ENCODE measurements at places on chromosomes 13 and 19.
A peak's percentile ranks its signal among the peaks of the same experiment; 100 is the strongest.

- DNase-seq, result no peak
Measured at GRCh38 chr13:72390909-72391308, 336.5 kb downstream of the MZT1 start.

DNA sequence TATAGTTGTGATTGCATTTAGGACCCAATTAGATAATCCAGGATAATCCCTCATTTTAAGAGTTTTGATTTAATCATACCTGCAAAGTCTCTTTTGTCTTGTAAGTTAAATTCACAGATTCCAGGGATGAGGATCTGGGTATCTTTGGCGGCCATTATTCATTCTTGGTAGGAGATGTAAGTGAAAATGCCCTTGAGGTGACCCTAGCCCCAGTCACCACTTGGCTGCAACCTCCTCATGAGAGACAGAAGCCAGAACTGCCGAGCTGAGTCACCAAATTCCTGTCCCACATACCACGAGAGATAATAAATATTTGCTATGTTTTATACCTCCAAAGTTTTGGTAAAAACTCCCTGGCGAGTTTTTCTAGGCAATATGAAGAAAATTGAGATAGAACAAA, 389.4 kb downstream of the RFC3 start:
- DNase-seq, result no peak

DNA sequence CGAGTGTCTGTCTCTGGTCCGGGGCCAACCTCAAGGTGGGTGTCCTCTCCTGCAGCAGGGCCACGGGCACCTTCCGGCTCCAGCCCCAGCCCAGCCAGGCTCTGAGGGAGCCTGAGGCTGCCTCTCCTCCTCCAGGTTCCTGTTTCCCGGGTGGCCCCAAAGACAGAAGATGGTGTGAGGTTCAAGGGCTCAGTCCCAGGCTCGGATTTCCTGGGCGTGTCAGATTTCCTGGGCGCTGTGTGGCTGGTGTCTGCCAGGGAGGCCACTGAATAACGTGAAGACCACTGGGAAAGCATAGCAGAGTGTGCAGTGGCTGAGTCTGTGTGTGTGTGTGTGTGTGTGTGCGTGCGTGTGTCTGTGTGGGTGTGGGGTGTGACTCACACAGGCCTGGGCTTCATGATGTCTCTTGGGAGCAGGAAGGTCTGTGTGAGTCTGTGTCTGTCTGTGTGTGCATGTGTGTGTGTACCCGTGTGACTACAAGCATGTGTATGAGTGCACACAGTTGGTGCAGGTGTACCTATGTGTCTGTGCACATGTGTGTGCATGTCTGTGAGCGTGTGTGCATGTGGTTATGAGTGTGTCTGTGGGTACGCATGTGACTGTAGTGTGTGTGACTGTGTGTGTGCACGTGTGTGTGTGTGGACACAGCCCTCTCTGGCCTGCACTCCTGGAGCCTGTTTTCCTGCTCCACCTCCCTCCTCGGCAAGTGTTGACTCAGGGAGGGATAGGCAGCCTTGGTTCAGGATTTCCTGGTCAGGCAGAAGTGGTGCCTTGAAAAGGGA, 28.3 kb downstream of the CEBPA start:
- DNase-seq, result no peak

- no peak for DNase-seq
Measured at GRCh38 chr13:75129331-75129730, 352.6 kb downstream of the TBC1D4 start.

DNA sequence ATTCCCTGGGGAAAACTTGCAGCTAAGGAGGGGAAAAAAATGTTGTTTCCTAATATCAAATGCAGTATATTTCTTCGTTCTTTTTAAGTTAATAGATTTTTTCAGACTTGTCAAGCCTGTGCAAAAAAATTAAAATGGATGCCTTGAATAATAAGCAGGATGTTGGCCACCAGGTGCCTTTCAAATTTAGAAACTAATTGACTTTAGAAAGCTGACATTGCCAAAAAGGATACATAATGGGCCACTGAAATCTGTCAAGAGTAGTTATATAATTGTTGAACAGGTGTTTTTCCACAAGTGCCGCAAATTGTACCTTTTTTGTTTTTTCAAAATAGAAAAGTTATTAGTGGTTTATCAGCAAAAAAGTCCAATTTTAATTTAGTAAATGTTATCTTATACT, 33.6 kb downstream of the TNFSF11 start:
- DNase-seq, result no peak

DNA sequence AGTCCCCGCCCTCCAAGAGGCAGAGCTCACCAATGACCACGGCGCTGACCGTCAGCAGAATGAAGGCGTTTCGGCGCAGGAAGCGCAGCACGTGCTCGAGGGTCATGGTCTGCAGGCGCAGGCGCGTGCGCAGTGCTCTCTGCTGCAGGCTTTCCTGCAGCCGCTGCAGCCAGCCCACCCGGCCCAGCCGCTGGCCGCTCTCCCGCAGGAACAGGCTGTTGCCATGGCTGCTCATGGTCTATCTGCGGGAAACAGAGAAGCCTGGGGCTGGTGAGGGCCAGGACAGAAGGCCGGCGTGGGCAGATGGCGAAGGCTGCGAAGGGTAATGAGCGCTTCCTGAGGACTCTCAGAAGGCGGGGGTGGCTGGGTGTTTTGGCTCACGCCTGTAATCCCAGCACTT, 7.0 kb downstream of the SLC1A6 start:
- DNase-seq, result no peak

GRCh38 chr13:61410669-61411297, 4.9 kb downstream of the PCDH20 start:
- no peak for DNase-seq

GRCh38 chr13:77056382-77056781, 29.4 kb upstream of the FBXL3 start:
- no peak for DNase-seq

DNA sequence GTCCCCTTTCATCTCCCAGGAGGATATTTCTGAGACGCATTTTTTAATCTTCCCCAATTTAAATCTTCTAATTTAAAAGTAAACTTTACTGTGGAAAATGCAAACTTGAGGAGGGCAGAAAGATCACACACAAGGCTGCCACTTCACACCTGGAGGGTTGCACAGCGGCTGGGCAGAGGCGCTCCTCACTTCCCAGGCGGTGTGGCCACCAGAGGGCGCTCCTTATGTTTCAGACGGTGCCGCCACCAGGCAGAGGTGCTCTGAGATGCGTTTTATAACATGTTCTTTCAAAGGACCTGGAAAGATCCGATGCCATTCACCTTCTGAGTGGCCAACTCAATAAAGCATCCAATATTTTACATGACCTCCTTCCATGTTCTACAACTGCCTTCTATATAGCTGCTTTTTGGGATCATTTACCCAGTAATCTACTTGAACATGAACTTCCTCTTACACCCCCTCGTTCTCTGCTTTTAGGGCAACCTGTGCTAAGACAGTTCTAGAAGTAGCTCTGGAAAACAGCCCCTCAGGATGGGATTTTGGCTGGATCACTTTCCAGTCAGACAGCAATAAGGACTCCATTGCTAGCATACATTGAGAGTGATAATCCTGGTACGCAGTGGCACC, 14.8 kb upstream of the MTUS2 start:
- no peak for DNase-seq

DNA sequence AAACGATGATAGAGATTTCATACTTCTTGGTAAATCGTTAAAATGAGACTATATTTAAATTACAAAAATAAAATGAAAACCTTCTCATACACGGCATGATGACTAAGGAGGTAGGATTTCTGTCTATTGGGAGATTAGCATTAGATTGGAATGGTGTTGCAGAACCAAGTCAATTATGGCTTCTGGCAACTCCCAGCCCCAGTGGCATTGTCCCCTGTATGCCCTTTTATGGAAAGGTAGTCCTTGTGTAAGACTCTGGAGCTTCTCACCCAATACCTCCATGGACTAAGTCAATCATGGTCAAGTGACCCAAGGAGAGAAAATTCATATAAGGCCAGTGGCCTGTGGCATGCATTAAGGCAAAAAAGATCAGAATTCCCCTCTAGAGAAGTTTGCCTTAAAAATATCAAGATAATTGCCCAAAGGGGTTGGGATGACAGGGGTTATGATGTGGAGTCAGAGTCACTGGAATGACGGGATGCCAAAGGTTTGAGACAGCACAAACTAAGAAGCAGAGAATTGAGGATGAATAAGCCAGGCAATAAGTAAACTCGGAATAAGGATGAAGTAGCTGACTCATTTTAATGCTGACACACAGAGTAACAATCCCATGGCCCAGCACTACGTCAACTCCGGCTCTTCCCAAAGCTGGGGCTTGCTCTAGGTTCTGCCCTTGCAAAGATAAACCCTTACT, 57.8 kb upstream of the POSTN start:
- no peak for DNase-seq

GRCh38 chr19:37778613-37779126, 716 bp downstream of the ZNF573 start:
- DNase-seq, result no peak

DNA sequence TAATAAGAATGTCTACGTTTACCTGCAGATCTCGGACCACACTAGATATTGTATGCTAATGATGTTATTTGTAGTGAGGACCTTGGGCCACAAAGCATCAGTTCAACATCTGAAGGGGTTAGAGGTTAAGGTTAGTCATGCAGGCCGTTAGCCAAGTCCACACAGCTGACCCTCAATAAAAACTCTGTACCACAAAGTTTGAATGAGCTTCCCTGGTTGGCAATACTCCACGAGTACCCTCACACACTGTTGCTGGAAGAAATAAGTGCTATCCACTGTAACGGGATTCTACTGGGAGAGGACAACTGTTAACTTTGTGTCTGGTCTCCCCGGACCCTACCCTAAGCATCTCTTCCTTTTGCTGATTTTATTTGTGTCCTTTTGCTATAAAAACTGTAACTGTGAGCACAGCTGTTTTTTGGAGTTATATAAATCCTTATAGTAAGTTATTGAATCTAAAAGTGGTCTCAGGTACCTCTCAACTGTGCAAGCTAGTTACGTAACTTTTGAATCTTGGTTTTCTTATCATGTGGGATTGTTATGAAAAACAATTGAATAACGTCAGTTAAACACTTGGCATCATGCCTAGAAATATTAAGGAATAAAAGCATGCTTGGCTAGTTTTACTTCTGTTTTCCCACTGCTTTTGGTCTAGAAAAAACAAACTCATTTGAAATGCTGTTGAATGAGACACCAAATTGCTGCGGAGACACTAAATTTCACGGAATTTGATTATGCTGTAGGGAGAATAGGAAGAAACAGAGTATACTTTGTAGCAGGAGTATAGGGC, 181.5 kb downstream of the DNAJC3 start:
- no peak for DNase-seq

DNA sequence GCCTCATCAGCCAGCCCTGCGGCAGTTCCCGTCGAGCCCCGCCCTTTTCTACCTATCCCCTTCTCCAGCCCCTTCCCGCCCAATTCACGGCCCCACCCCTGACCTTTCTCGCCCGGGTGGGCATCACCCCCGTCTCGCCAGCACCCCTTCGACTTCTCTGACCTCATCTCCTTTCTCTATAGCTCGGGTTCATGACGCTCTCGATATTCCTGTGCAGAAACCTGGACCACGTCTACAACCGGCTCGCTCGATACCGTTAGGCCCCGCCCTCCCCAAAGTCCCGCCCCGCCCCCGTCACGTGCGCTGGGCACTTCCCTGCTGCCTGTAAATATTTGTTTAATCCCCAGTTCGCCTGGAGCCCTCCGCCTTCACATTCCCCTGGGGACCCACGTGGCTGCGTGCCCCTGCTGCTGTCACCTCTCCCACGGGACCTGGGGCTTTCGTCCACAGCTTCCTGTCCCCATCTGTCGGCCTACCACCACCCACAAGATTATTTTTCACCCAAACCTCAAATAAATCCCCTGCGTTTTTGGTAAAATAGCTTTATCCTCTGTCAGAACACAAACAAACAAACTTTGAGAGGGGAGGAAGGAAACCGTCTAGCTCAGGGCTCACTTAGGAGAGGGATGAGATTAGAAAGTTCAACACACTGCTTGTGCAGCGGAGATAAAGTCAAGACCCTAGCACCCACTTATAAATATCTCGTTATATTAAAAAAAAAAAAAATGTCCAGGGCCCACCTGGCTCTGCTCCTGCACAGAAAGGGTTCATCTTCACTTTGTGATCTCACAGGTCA, 5.1 kb downstream of the CD37 start:
- peak; percentile 28 for DNase-seq

- DNase-seq, result no peak
Measured at GRCh38 chr13:79781829-79782540, 301.0 kb downstream of the NDFIP2 start.

GRCh38 chr19:4345342-4346019, 2.1 kb downstream of the MPND start:
- DNase-seq, result no peak

DNA sequence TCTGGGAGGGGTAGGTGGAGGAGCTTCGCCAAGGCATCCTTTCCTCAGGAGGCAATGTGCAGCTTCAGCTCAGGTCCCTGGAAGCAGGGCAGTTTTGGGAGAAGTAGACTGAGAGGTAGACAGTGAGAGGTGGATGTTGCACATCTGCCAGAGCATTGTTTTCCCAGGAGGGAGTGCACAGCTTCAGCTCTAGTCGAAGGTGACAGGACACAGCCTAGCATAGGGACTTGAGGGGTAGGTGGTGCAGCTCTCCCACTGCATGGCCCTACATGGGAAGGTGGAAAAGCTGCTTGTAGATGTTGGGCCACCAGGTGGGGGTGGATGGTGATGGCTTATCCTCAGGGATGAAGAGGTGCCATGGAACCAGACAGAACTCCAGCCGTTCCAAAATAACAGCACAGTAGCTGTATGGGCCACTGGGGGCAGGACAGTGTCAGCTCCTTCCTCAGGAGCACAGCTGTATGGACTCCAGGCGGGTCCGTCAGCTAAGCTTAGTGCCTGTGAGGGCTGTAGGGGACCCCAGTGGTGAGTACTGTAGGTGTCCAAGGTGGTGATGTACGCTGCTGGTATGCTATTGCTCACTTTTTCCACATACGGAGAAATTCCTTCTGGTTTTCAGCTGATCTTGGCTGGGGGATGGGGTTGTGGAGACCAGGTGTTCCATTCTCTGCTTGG, 17.4 kb upstream of the ZNF543 start:
- DNase-seq, result no peak

- DNase-seq, result peak; percentile 90
Measured at GRCh38 chr19:38057959-38058690, 151.1 kb downstream of the SIPA1L3 start.

Measured in NCI-H187 (cell line).